GM23248 (cell line): ENCODE measurements at places on chromosomes 1 and 21. TPM values are rescaled to one million over a fixed set of nuclear protein-coding genes. Genes with fewer than 3 reads are reported as not detected.

- no peak for DNase-seq
These were observed 28.1 kb upstream of the EPHA2 start for GRCh38 chr1:16183765-16184556.

- DNase-seq = peak; percentile 33
These were observed 2.6 kb downstream of the EFHD2 start for GRCh38 chr1:15412175-15412800.

DNA sequence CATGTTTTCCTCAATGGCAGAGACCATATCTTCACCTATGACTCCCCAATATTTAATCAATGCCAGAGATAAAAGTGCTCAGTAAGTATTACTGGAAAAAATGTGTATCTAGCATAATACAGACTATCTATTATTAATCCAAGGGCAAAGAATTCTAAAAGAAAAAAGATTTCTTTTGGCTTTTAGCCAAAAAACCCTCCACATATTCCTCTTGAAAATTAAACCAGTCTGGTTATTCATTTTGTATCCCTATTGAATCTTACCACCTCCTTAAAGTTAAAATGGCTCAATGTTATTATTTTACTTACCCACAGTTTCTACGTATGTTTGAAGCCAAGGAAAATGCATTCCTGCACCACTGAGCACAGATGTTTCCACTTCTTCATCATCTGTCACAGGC, 1.6 kb downstream of the TAF1A start:
- peak; percentile 15 for DNase-seq

GRCh38 chr1:64703600-64703999, 41.3 kb upstream of the RAVER2 start:
- DNase-seq = no peak

GRCh38 chr1:92790081-92790480, 5.2 kb upstream of the EVI5 start:
- DNase-seq = no peak

GRCh38 chr1:179955287-179955680, 674 bp downstream of the CEP350 start:
- DNase-seq = no peak

NKAIN1 gene
- total RNA-seq = 0.11 TPM in 1 of 2 replicates, not detected in the other
